Myocyte (in vitro differentiated cells): ENCODE measurements at places on chromosomes 7 and 10.
A peak's percentile ranks its signal among the peaks of the same experiment; 100 is the strongest.

- DNase-seq = peak; percentile 78
Measured at GRCh38 chr10:69800109-69800508, 1.6 kb upstream of the COL13A1 start.

DNA sequence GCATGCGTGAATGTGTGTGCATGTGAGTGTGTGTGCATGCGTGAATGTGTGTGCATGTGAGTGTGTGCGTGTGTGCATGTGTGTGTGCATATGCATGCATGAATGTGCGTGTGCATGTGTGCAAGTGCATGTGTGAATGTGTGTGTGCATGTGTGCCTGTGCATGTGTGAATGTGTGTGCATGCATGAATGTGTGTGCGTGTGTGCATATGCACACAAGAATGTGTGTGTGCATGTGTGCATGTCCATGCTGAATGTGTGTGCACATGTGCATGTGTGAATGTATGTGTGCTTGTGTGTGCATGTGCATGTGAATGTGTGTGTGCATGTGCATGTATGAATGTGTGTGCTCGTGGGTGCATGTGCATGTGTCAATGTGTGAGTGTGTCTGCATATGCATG, 42.1 kb upstream of the NUB1 start:
- DNase-seq = no peak

DNA sequence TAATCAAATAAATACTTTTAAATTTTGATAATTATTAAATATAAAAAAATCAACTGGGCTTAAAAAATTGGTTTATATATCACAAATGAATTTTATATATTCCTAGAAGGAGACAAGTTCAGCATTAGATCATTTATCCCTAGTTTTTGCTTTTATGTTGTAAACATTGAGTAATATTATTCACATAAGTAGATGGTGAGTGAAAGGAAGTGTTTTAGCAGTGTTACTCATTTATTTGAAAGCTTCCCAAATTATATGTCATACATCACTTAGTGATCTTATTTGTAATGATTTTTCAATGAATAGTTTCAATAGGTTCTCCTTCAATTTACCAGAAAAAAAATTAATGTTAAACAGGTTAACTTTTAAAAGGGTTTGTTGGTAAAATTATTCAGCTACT, 15.8 kb downstream of the KLLN start:
- DNase-seq = no peak

DNA sequence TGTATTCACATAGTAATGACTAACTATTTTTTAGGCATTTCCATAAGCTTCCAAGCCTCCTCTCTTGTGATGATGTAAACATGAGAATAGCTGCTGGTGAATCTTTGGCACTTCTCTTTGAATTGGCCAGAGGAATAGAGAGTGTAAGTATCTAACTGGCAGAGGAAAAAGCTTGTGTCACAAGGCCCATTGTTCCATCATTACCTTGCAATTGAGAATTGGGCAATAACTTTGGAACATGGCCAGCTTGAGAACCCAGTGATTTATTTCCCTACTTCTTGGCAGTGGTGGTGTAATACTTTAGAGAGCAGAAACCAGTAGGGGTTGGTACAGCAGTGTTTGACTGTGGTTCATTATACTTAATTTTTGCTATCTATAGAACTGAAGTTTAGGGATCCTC, 12.0 kb downstream of the IFRD1 start:
- peak; percentile 74 for DNase-seq

GRCh38 chr10:78464118-78464855, 430.6 kb downstream of the RPS24 start:
- DNase-seq = no peak

- DNase-seq = no peak
Measured at GRCh38 chr10:127911218-127911866, 4.4 kb downstream of the PTPRE start.

- no peak for DNase-seq
Measured at GRCh38 chr10:9230625-9231024, 1176.1 kb downstream of the GATA3 start.

- DNase-seq = no peak
Measured at GRCh38 chr10:73762915-73763314, 18.7 kb downstream of the SEC24C start.

- DNase-seq = no peak
Measured at GRCh38 chr7:78900806-78901205, 552.7 kb downstream of the MAGI2 start.

DNA sequence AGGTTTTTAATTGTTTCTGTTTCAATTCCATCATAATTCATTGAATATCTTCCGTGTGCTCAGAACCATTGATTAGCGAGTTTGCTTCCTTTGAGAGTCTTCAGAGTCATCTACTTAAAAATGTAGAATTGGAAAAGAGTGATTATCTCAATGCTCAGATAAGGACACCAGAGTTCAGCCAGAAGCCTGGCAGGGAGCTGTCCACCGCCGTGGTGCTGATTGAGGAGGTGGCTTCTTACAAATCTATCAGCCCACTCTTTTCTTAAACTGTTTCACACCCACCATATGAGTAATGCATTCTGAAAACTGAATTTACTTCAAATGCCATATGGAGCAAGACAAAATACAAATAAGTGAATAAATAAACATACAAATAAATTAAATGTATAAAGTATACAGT, 79.3 kb downstream of the INSYN2A start:
- DNase-seq = peak; percentile 76

DNA sequence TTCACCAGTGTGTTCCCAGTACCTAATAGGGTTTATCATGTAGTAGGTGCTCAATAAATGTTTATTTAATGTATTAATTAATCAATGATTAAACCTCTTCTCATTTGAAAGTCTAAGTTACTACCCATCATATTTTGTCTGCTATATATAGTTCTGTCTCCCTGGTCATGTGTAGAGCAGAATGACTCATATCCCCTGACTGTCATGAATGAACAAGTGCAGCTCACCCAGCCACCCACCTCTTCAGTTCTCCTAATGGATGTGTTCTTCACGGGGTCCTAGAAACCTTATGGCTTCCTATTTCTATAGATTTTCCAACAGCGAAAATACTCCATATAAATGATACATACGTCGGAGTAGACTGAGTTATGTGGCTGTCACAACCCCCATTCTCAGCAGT, 64.5 kb downstream of the HIF1AN start:
- peak; percentile 44 for DNase-seq

DNA sequence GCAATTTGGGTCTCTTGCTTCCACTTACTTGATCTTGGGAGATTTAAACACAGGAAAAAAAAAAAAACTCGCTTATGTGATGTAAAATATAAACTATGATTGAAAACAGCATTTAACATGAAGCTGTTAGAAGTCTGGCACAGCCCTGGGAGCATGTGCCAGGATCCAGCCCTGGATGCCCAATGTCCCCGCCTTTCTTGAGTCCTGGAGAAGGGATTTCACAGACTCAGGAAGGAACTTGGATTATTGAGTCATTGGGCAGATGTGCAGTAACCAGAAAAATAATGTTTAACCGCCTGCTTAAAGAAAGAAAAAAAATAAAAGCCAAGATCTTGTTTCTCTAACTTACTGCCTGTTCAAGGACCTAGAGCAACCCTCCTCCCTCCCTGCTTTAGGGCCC, 3.7 kb upstream of the JCAD start:
- peak; percentile 65 for DNase-seq

DNA sequence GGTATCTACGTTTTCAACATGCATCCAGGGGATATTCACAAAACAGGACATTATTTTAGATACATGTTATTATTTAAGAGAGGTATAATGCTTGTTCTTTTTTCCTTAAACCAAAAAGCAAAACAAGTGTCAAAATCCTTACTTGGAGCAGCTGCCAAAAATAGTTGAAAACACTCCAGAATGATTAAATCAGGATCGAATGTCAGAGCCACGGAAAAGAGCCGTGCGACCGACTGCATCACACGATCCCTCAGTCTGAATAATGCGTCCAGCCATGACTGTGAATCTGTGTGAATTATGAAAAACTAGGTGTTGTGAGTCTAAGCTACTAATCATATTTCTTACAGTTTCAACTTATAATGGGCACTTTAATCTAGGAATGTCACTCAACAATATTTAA, 126.0 kb downstream of the PARD3 start:
- DNase-seq = peak; percentile 68

GRCh38 chr10:117298219-117298618, 57.3 kb downstream of the SLC18A2 start:
- DNase-seq = no peak

DNA sequence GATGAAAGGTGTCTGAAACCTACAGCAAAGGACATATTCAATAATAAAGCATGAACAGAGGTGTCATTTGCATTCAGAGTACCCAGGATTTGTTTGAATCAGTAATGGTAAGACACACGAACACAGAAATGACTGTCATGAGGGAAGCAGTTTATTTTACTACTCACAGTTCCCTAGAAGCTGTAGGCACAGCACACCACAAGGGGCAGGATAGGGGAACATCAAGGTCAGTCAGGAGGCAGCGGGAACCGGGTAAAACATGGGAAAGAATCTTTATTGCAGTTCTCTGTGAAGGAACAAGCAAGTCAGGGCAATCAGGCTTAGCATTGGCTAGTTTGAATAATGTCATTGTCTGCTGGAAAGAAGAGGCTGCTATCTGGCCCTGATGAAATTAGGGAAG, 70.2 kb upstream of the PDSS1 start:
- peak; percentile 4 for DNase-seq

DNA sequence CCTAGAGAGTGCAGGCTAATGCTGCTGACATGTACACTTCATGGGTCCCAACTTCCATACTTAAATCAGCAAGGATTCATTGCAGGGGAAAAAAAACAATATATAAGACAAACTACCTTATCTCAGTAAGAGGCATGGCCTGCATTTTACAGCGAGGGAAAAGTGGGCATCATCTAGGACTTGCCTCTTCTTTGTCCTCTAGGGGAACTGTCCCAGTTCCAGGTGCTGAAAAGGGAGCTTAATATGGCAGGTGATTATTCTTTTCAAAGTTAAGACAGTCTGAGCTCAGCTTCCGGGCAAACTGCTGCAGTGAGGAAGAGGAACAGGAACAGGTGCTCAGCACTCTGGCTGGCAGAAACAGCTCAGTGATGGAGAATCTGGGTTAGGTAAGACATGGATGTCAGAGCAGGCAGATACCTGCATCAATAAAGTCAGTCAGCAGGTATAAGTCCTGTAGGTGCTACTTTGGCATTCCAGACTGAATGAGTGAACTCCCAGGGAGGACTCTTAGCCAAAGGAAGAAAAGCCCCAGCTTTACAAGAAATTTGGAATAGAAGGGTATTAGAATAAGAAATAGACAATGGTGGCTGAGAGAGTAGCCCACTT, 147.2 kb downstream of the TMEM178B start:
- peak; percentile 60 for DNase-seq

DNA sequence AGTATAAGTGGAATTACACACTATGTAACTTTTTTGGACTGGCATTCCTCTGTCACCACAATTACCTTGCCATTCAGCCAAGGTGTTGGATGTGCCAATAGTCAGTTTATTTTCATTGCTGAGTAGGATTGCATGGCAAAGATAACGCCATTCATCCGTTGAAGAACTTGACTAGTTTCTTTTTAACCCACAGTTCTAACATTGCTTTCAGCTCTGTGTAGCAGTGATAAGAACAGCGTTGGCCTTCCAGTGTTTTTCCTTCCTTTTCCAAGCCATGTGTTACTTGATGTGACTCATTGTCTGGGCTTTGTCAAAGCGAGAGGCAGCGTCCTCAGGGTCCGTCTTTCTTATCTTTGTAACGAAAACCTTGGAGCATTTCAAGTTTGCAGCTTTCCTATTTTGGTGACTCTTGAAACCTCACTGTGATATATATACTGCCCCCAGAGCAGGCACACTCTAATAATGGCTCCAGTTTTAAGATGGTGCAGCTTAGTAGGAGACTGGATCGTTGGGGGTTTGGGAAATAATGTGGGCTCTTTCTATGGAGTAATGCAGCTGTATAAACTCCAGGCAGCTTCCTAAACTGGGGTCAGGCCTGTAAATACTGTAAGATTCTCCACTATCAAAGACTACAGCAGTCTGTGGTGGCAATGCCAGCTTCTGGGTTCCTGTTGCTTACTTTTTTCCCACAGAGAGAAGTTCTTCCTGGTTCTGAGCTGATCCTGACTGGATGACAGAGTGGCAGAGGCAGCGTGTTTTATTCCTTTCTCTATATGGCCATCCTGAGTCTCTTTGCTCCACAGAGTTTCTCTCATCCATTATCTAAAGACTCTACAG, 41.7 kb downstream of the AKR1E2 start:
- no peak for DNase-seq

DNA sequence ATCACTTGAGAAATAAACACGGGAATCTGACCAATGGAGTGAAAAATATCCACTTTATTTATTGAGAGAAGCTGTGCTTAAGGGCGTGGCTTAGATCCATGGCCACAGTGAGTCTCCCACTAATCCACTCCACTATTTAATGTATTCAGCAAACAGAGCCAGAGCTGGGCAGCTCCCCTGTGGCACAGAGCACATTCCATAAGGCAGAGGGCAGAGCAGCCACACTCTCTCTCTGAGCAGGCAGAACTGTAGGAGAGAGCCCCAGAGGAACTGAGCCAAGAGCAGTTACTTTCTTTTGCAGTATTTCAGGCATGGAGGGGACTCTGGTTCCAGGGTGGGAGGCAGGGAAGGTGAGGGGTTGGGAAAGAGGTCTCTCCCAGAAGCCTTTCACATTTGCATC, 106.0 kb downstream of the GALNT17 start:
- DNase-seq = peak; percentile 12

DNA sequence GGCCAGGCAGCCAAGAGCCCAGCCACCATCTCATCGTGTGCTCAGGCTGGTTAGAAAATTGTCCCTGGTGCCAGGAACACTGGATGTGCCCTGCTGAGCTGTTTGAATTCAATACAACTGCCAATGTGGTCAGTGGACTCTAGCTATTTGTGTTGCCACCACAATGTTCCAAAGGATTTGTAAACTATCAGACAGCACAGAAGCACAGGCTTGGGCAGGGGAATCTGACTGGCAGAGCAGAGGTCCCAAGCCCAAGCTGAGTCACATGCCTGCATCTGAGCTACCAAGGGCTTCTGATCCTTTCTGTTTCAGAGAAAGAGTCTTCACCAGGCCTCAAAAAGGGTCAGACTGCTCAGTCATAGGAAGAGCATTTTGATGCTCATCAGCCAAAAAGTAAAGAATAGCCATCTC, 232.1 kb upstream of the SEMA3C start:
- DNase-seq = peak; percentile 96

GRCh38 chr7:153886506-153887441, 165.4 kb upstream of the DPP6 start:
- DNase-seq = no peak

GRCh38 chr10:96491303-96491702, 22.4 kb downstream of the TLL2 start:
- no peak for DNase-seq

- peak; percentile 2 for DNase-seq
Measured at GRCh38 chr10:117860823-117861222, 185.9 kb downstream of the RAB11FIP2 start.
